ACHN (cell line): ENCODE measurements at places on chromosomes 3 and 15.

- no peak for DNase-seq
Observed at GRCh38 chr3:190360228-190360627, 27.7 kb upstream of the CLDN16 start.

DNA sequence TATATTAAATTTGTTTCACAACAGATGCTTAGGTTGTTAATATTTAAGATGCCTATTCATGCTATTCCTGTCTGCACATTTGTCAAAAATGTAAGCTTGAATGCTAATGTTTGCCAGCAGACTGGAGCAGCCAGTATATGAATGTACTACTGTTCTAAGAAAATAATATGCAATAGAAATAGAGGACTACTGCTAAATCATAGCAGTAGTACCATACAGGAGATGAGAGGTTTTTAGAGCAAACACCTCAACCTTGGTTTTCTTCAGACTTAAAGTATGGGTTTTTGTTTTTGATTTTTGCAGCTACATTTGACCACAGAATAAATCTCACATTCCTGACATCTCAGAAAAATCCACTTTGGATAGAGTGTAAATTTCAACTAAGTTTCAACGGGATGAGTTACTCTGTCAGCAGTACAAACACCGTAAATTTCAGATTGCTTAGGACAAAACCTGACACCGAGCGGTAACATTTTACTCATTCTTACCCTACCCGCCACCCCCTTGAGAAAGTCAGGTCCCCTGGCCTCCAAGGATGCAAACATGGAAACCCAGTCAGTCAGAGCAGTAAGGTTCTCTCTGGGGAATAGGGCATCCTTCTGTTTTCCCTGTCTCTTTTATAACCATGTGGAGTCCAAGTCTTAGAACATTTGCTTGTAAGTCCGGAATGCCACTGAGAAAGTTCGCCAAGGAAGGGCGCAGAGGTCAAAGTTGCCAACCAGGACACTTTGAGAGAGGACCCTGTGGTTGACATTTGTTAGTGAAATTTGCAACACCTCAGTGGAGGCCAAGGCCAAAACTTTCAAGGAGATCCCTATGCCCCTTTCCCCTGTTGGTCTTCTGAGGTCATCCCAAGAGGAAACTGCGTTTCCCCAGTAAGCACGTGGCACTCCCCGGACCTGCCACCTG is 17.9 kb upstream of the SATB1 start:
- no peak for DNase-seq

DNA sequence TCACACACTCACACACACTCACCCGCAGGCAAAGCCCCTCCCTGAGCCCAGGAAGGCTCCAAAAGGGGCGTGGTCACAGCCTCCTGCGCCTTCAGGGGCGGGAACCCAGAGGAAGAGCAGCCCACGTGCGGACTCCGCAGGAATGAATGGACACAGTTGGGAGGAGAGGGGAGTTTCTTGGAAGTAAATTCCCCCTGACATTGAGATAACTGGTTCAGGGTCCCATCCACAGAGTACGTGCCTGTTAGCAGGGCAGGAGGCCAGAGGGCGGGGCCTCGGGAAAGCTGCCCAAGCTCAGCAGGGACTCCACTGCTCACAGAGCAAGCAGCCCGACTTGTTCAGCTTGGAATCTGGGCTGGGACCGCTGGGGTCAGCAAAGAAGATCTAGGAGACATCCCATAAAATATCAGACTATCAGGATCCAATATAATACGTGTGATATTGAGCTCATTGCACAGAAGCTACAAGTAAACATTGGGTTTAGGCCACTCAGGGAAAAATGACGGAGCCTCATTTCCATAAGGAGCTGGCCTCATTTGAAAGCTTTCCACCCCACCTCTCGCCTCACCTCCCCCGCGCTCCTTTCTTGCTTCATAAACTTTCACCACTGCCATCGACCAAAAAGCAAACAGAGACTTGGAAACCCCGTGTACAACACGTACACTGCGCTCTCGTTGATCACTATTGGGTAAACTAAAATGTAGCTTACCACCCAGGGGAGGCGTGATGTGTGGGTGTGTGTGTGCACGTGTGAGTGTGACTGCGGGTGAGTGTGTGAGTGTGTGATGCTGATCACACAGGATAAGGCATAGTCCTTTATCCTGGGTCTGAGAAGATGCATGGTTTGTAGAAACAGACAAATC is 36.0 kb downstream of the TM2D3 start:
- DNase-seq: no peak

- DNase-seq: no peak
Observed at GRCh38 chr3:98746882-98747281, 16.3 kb upstream of the ST3GAL6 start.

DNA sequence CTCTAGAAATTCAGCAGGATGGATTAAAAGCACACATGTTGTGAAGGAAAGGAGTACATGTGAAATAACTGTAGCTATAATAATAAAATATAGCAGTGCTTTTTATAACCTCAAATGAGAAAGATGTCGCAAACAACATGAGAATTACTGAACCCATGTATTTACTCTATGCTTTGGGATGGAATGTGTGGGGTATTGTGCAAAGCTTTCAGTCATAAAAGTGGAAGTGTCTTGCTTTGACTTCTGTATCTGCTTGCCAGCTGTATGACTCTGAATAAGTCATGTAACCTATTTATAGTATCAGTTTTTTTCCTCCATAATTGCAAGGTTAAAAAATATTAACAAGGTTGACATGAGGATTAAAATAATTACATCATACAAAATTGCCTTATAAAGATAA is 519.3 kb upstream of the CADM2 start:
- no peak for DNase-seq

DNA sequence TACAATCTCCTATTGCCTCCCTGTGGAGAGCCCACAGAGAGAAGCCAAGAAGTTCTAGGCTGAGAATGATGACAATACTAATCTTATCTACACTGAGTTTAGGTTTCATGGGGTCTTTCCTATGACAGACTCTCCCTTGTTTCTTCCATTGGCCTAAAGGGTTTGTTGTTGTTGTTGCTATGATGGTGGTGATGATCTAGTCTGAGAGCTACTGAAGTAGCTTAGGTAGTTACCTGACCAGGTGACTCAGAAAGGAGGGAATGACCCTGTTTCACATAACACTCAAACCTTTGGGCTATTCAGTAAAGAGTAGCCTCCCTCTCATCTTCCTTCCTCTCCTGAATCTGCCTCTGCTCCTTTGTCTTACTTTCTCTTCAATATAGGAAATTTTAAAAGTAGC is 170.2 kb downstream of the GMNC start:
- DNase-seq: no peak

DNA sequence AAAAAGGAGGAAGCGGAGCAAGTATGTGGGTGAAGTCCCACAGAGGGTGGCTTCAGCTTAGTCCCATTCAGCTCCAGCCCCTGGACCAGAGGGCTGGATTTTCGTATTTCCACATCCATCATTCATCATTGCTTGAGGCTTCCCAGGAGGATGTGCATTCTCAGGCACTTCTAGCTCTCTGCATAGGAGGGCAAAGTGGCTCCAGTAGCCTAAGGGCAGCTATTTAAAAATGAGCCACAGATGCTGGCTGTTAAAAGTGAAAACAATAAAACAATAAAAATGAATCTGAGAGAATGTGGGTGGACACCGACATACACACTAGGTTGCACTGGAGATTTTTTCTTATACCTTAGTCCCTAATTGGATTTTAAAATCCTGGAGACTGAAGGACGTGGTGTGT is 629.2 kb upstream of the ZNF385D start:
- DNase-seq: no peak

- no peak for DNase-seq
Observed at GRCh38 chr3:72150634-72151412, 365.9 kb upstream of the PROK2 start.

DNA sequence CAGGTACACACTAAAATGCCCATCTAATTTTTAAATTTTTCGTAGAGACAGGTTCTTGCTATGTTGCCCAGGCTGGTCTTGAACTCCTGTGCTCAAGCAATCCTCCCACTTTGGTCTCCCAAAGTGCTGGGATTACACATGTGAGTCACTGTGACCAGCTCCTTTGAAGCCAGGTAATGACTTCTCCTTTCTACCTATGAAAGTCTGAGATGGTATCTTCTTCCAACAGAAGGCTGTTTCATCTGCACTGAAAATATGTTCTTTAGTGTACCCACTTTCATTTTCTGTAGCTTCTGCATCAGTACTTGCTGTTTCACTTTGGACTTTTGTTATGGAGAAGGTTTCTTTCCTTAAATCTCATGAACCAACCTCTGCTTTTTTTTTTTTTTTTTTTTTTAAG is 8.8 kb downstream of the OIP5 start:
- DNase-seq: no peak

- no peak for DNase-seq
Observed at GRCh38 chr15:69725275-69725674, 272.7 kb downstream of the RPLP1 start.

GRCh38 chr15:88302373-88302772 is 45.8 kb upstream of the NTRK3 start:
- DNase-seq: no peak
